MCF 10A (cell line): ENCODE measurements at places on chromosomes 4 and X.
A peak's percentile ranks its signal among the peaks of the same experiment; 100 is the strongest.

DNA sequence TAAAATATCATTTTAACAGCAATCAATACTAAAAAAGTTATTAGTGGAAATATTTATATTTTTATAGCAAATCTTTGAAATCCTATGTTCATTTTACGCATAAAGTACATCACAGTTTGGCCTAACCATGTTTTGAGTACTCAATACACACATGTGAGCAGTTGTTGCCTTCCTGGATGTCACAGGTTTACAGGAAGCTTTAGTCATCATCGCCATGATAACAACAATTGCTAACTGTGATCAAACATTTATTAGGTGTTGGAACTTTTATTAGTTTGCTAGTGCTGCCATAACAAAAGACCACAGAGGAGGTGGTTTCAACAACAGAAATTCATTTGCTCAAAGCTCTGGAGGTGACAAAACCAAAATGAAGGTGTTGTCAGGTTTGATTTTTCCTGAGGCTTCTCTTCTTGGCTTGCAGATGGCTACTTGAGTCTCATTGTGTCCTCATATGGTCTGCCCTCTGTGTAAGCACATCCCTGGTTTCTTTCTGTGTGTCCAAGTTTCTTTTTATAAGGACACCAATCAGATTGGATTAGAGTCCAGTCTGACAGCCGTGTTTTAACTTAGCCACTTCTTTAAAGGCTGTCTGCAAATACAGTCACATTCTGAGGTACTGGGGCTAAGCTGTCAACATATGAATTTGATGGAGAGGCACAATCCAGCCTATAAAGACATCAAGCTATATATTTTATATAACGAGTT, 43.1 kb upstream of the BOD1L1 start:
- no peak overlapping the region for H3K4me3 ChIP-seq
- no peak for DNase-seq
- peaks cover 4% of the 10 kb centered on the region for H3K4me1 ChIP-seq
- H3K36me3 ChIP-seq: no peaks in the 10 kb centered on the region
- no peaks in the 10 kb centered on the region for H3K27me3 ChIP-seq

DNA sequence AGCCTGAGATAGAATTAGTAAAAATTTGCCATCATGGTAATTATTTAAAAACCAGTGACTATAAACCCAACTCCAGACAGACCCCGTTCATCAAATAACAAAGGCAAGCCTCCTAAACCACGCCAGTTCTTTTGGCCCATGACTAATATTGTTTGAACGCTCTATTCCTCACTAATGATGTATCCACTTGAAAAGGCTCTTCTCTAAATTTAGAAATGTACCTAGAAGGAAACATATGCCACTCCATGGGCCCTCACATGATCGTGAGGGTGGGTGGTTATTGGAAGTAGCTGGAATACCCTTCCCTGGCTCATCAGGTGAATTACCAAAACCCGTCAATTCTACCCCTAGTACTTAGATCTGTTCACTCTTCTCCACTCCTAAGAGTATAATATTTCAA, 249.2 kb downstream of the COL25A1 start:
- no peak for DNase-seq
- no peak overlapping the region for H3K27ac ChIP-seq
- no peaks in the 10 kb centered on the region for H3K36me3 ChIP-seq

- no peaks in the 10 kb centered on the region for H3K4me1 ChIP-seq
- no peak for DNase-seq
- H3K27ac ChIP-seq: no peak overlapping the region
Measured at GRCh38 chr4:163764569-163764968, 270.1 kb downstream of the TMA16 start.

- no peak overlapping the region for H3K4me3 ChIP-seq
- H3K27me3 ChIP-seq: peaks cover 96% of the 10 kb centered on the region
- H3K4me1 ChIP-seq: no peaks in the 10 kb centered on the region
- H3K36me3 ChIP-seq: no peaks in the 10 kb centered on the region
- peak; percentile 25 for DNase-seq
- H3K27ac ChIP-seq: no peak overlapping the region
Measured at GRCh38 chrX:15151267-15152186, 118.4 kb downstream of the ASB9 start.

DNA sequence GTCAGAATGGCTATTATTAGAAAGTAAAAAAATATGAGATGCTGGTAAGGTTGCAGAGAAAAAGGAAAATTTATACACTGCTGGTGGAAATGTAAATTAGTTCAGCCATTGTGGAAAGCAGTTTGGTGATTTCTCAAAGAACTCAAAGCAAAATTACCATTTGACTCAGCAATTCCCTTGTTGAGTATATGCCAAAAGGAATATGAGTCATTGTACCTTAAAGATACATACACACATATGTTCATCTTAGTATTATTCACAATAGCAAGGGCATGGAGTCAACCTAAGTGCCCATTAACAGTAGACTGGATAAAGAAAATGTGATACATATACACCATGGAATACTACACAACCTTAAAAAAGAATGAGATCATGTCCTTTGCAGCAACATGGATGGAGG, 148.2 kb downstream of the COMMD8 start:
- H3K27ac ChIP-seq: no peak overlapping the region
- no peaks in the 10 kb centered on the region for H3K4me1 ChIP-seq
- DNase-seq: peak; percentile 67
- H3K27me3 ChIP-seq: peaks cover 13% of the 10 kb centered on the region
